ENCODE measurements at places on chromosomes 7 and 10.

GRCh38 chr7:46810986-46811385 lies 770.9 kb downstream of the TNS3 start:
- DNase-seq = no peak

DNA sequence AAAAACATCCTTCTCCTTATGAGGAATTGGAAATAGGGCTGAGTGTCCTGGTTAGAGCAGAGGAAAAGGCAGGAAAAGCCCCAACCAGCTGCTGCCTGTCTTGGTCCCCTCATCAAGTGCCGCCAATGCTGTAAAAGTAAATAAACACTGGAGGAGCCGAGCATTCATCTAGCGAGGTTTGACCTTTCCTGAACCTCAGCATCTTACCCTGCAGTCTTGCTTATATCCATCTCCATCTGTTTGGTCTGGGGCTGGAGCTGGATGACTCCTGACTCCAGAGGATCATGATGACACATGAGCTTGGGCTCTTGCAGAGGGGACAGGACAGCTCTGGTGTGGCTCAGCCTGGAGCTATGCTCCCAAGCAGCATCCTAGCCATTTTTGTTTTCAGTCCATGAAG lies 501.1 kb downstream of the TNS3 start:
- no peak for DNase-seq

DNA sequence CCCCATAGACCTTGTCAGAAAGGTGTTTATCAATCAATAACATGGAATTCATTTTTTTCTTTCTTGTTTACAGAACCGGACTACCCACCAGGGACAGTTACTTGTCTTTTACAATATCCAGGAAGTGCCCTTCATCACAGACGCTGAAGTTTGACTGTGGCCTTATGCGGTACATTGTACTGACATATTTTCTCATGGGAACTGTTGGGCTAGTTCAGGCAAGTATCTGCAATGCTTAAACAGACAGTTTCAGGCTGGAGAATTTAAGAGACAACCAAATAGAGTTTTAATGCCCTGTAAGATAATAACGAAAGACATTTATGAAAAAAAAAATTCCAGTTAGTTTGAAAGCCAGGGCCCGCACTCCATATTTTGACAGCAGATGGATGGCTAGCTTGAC lies 246.4 kb downstream of the GATA3 start:
- no peak for DNase-seq

GRCh38 chr7:45893996-45894664 lies 5.8 kb downstream of the IGFBP1 start:
- no peak for DNase-seq

GRCh38 chr10:1670541-1671365 lies 66.6 kb downstream of the ADARB2 start:
- DNase-seq = no peak

- DNase-seq = no peak
Measured at GRCh38 chr7:19009241-19009935, 108.0 kb downstream of the TWIST1 start.

DNA sequence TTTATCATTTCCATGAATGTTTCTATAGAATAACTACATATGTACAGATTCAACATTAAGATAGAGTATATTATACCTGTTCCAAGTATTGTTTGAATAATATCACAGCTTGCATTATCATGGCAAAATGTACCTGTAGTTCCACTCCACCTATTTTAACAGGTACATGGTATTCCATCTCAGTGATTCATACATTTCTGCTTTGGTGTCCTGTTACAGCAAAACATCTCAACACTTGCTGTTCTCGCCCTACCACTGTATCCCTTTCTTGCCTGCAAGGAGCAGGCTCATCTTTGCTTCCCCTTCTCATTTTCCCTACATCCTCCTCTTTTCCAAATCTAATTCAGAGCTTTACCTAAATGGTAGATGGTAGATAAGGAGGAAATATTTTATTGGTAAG lies 27.1 kb upstream of the SGCE start:
- DNase-seq = no peak

DNA sequence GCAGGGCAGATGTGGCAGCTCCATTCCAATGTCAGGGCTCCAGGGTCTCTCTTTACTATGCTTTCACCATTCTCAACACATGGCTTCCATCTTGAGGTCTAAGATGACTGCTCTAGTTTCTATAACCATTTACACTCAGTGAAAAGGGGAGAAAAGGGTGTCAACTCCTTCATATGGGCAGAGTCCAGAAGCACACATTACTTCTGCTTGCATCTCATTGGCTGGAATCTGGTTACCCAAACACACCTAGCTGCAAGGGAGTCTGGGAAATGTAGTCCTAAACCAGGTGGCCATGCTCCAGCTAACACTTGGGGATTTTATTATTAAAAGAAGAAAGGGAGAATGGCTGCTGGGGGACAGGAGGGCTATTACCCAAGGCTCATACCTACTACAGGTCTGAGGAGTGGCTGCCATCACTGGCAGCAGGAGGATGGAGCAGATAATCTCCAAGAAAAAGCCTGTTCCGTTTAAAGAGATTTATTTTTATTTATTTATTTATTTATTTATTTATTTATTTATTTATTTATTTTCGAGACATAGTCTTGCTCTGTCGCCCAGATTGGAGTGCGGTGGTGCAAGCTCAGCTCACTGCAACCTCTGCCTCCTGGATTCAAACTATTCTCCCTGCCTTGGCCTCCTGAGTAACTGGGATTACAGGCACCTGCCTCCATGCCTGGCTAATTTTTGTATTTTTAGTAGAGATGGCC lies 29.1 kb upstream of the LBX1 start:
- peak; percentile 43 for DNase-seq

DNA sequence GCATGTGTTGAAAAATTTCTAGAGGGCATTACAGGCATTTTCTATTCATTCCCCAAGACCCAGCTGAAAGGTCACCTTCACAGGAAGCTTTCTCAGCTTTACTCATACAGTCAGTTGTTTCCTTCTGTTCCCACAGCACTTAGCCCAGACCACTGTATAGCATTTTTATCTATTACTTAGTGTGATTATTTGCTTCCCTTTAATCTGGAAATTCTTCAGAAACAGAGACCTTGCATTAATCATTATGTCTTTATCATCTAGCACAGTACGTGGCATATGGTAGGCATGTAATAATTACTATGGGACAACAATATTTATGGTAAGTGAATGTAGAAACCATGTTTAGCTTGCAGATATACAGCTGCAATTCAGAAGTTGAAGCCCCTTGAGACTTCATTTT lies 38.2 kb upstream of the CDK6 start:
- no peak for DNase-seq

- DNase-seq = no peak
Measured at GRCh38 chr10:124042656-124043309, 50.6 kb downstream of the CHST15 start.

- no peak for DNase-seq
Measured at GRCh38 chr10:97428572-97428981, 2.6 kb downstream of the PGAM1 start.

DNA sequence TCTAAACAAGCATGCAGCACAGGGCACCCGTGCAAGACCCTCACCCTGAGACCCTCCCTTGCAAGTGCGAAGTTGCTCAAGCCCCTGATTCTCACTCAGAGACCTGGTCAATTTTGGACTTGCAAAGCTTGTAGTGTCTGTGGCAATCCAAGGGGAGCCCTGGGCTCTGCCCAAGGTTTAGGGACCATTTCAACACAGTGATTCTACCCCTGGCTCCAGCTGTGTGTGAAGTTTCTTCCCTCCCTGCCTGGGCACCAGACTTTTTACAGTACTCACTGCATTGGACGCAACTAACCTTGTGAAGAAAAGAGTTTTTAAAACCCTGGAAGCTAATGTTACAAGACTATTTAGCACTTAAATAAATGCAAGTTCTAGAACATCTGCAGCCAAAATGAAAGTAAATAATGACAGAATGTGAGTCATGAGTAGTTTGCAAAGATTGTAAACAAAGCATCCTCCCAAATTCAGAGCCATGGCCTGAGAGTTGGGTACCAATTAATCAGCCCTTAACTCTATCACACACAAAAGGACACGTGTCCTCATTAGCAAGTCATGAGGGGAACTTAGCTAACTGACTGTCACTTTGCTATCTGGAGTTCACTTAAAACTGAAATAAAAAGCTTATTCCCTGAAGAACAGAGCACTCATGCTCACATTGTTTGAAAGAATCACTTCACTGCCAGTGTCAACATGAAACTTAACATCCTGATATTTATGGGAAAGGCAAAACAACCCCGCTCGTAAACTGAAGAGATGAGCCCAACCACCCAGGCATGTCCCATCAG lies 48.1 kb downstream of the RGS10 start:
- no peak for DNase-seq

GRCh38 chr7:104843198-104843597 lies 170.8 kb upstream of the KMT2E start:
- no peak for DNase-seq

DNA sequence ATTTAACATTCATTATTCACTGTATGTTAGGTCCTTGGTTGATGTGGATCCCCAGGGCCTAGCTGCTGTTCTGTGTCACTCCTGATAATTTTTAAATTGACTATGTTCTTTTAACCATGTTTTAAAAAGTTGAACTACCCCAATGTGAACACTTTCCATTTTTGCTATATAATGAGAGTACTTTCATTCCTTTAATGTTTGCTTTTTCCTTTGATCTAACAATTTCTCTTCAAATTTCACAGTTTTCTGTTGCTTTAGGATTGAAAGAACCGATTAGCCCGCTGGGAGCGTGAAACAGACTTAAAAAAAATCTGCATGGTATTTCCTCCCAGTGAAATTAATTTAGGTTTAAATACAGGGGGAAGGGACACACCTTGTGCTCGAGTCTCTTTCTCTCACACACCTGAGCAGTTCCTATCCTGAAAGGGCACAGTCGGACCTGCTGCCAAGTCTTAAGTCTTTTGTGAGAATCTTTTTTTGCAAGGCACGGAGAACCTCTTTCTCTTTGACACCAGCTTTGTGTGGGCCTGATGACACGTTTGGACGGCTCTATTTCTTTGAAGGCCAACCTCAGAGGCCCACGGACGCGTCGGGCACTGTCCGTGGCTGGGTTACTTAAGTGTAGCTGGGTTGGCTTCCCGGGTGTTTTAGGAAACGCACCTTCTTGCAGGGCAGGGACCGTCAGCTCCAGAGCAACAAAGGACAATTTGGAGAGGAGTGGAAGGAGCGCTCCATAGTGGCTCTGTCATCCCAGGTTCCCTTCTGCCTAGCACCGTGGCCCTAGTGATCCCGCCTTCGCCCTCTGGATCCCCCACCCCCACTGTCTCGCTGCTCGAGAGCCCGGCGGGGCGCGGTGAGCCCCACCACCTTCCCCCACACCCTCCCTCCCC lies 1.0 kb upstream of the CHN2 start:
- no peak for DNase-seq

- no peak for DNase-seq
Measured at GRCh38 chr7:78770422-78771410, 682.8 kb downstream of the MAGI2 start.

- no peak for DNase-seq
Measured at GRCh38 chr10:37777056-37777455, 80.4 kb downstream of the ZNF248 start.

DNA sequence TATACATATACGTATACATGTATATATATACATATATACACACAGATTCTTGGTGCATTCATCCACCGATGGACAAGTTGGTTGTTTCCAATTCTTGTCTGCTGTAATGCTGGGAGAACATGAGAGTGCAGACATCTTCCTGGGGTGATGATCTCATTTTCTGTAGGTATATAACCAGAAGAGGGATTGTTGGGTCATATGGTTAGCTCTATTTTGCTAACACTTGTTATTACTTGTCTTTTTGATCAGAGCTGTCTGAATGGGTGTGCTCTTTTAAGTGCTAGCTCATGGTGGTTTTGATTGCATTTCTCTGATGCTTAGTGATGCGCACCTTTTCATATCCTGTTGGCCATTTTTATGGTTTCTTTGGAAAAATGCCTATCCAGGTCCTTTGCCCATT lies 106.4 kb downstream of the TAX1BP1 start:
- no peak for DNase-seq

DNA sequence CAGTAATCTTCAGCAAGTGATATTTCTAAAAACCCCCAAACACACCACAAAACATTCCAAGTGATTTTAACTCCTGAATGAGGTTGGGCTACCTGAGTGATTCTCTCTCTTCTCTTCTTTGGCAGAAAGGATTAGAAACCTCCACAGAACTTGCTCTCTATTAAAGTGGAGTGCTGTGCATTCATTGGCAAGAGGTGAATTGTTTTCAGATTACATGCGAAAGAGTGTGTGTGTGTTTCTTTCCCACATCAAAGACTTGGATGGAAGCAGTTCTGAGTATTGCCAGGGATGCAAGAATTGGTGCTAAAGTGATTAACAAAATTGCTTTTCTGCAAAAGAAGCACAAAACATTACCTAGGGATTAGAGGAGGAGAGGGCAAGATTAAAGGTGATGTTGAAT lies 13.1 kb upstream of the FBXW4 start:
- no peak for DNase-seq

GRCh38 chr7:2527505-2528467 lies 8.2 kb downstream of the LFNG start:
- DNase-seq = peak; percentile 79

- DNase-seq = no peak
Measured at GRCh38 chr10:8360365-8360764, 305.9 kb downstream of the GATA3 start.

DNA sequence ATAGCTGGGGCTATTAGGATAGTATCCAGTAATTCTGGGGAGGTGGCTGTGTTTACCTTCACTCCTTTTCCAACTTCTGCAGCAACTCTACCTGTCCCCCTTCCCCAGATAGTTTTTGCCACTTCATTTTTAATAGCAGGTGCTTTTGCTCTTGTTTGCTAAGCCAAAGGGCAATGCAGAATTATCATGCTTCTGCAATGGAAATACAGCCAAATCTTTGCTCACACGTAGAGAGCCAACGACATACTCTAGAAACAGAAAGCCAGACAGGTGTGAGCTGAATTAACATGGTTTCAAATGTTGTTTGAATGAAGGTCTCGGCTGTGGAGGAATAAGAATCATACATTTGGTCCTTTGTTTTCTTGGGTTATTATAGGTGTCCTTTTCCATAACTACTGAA lies 14.4 kb downstream of the PLEKHS1 start:
- DNase-seq = no peak

DNA sequence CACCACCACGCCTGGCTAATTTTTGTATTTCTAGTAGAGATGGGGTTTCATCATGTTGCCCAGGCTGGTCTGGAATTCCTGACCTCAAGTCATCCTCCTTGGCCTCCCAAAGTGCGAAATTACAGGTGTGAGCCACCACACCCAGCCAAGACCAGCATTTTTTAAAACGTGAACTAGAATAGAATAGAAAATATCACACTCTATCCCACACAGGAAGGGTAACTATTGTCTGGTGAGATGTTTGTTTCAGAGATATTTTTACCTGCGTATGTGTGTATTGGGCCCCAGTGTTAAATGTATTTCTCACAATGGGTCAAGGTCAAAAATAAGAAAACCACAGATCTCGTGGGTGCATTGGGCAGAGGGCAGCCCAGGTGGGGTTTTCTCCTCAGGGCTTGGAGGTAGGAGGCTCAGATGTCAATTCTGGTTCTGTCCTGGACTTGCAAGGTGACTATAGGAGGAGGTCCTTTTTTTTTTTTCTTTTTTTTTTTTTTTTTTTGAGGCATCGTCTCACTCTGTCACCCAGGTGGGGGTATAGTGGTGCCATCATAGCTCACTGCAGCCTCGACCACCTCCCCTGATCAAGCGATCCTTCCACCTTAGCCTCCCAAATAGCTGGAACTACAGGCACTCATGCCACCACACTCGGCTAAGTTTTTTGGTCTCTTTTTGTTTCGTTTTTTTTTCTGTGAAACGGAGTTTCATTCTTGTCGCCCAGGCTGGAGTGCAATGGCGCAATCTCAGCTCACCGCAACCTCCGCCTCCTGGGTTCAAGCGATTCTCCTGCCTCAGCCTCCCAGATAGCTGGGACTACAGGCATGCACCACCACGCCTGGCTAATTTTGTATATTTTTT lies 19.0 kb downstream of the SH2B2 start:
- no peak for DNase-seq
